Fibroblast of villous mesenchyme (primary cell): ENCODE measurements at places on chromosomes 12 and 14.

GRCh38 chr12:93743229-93743998 is 66.2 kb downstream of the CRADD start:
- DNase-seq, result no peak

DNA sequence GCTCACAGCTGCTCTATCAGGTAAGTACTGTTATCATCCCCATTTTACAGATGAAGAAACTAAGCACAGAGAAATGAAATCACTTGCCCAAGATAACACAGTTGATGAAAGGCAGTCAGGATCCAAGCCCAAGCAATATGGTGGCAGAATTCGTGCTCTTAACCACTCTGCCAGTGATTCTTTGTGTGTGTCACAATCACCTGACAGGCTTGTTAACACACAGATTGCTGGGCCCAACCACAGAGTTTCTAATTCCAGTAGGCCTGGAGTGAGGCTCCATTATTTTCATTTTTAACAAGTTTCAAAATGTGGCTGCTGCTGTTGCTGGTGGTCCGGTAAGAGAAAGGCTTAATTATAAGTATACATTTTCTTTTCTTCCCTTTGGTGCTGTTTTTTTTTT is 134.2 kb downstream of the TGFB3 start:
- DNase-seq, result no peak

DNA sequence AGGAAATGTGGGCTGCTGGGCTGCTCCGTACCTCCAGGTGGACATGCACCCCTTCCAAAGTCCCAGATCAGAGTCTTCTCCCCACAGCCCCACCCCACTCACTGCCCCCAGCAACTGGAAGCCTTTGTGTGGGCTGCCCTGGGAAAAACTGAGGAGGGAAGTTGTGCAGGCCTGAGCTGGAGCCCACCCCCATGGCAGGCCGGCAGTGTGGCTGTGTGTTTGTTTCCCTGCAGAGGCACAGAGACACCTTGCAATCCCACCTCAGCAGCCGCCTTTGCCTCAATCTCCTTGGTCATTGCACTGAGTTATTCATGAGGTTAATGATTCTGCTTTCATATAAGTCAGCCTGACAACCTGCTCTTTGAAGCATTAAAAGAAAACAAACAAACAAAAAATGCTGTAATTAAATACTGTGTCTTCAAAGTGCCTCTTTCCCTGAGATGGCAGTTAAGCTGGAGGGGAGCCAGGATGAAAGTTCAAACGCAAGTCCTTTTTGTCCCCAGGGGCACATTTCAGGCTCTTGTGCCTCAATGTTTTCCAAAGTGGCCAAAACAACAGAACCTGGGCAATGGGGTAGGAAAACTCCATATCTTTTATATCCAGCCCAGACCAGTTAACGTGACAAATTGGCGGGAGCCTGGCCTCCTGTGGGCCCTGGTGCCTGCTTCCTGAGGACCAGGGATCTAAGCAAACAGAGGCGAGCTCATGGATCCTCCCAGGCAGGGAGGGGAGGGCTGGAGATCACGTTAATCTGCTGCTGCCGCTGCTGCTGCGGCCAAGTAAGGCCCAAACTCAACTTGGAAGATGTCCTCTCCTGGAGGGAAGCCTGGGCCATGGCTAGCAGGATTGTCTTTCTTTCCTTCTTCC is 51.9 kb upstream of the TSPAN11 start:
- no peak for DNase-seq

DNA sequence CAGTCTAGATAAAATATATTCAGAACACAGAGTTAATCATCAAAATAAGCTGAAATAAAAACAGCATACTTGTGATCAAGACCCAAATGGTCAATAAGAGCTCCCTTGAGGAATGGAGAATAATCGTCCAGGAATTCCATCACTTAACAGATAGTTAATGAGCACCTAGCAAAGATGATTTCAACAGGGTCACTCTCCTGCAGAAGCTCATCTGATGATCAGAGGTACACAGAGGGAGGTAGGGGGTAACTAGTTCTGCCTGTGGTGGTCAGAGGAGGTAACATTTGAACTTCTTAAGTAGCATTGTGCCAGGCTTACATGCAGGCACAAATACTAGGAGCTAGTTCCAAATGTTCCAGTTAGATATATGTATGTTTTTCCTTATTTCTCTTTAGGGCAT is 9.5 kb downstream of the MED13L start:
- DNase-seq, result no peak
